Activated naive CD8-positive, alpha-beta T cell treated with anti-CD3 and anti-CD28 coated beads, Interleukin-2, amount 50 U/mL, for 24 hours (primary cell): ENCODE measurements at places on chromosomes 1 and 21.
A peak's percentile ranks its signal among the peaks of the same experiment; 100 is the strongest.

DNA sequence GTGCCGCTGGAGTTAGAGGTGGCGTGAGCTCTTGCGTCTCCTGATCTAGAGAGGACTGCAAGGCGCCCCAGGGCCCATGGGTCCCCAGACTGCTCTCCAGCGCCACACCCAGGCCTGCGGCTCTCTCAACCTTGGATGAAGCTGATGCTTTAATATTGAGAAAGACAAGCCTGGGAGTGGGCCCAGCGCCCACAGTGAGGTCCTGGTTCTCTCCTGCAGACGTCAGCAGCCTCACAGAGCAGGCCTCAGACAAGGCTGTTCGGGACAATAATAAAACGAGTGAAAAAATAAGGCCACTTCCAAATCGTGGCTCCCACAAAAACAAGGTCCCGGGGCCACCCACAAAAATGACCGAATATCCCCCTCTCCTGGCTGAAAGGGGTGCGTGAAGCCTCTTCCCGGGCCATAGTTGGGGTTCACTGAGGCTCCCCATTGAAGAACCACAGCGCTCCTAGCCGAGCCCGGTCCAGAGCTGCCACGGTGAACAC, 6.0 kb upstream of the DNMT3L start:
- no peak for DNase-seq

- DNase-seq = peak; percentile 17
Measured at GRCh38 chr21:25583370-25584130, 23.7 kb downstream of the MRPL39 start.

DNA sequence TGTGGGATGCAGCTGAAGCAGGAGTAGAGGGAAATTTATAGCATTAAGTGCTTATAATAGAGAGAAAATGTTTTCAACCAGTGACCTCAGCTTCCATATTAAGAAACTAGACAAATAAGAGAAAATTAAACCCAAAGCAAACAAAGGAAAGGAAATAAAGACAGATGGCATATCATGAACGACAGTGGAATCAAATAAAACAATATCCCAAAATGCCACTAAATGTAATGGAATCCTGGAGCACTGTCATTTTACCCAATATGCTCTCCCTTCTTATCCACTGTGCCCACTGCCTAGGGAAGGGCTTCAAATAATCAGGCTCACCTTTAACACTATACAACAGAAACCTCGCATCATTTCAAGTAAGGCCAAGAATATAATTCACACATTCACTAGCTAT, 12.4 kb upstream of the CCN1 start:
- DNase-seq = no peak

DNA sequence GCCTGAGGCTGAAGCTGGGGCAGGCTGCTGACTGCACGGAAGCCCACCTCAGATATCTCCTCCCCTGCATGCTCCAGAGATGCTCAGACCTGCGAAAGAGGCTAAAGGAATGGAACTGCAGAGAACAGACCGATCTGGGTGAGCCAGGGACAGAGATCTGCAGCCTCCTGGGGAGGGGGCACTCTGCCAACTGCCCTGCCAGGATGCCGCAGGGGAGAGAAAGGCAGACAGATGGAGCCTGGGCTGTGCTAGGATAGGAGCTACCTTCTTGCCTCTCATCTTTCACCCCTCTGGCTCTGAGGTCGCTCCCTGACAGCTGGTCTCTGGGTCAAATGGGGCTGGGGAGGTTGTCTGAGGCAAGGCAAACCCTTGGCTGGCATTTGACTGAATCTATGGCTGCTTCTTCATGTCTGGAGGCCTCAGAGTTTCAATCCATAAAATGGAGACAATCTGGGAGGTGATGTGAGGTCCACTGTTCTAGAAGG, 238.2 kb downstream of the GRIK3 start:
- DNase-seq = no peak

DNA sequence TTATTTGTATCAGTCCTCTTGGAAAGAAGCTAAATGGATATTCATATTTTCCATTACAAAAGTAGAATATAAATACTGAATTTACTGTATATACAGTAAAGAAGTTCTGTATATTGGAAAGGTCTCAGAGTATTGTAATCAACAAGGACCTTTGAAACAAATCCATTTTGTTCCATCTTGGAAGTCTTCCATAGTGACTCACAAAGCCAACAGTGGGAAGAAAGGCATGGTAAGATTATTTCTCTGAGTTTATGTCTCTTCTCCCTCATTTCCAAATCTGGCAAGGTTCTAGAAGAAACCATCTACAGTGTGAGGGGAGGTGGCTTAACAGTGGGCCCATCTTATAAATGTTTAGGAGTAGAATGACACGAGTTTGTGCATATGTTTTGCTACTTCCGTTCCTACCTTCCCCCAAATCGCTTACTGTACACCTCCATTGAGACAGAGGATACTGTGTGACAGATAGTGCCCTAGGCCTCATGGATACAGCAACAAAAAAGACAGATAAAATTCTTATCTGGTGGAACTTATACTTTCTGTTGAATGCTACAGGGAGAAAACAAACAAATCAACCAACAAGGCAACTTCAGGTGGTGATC, 22.1 kb upstream of the SSX2IP start:
- no peak for DNase-seq

- DNase-seq = no peak
Measured at GRCh38 chr1:243455760-243456651, 200.2 kb downstream of the SDCCAG8 start.

DNA sequence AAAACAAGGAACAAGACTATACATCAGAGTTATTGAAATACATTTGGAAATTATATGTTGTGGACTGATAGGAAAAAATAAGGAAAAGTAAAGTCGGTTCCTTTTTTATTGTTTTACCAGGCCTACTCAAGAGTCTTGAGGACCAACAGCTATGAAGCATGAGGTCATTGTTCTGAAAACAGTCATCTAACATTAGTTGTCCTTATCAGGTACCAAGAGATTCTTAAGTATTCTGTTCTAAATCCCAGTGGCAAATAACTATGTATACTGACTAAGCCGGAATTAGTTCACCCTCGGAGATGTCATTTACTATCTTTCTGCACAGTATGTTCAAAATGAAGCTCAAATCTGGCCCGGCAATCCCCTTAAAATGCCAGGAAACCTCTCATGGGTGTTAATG, 585 bp downstream of the ADGRL4 start:
- no peak for DNase-seq

DNA sequence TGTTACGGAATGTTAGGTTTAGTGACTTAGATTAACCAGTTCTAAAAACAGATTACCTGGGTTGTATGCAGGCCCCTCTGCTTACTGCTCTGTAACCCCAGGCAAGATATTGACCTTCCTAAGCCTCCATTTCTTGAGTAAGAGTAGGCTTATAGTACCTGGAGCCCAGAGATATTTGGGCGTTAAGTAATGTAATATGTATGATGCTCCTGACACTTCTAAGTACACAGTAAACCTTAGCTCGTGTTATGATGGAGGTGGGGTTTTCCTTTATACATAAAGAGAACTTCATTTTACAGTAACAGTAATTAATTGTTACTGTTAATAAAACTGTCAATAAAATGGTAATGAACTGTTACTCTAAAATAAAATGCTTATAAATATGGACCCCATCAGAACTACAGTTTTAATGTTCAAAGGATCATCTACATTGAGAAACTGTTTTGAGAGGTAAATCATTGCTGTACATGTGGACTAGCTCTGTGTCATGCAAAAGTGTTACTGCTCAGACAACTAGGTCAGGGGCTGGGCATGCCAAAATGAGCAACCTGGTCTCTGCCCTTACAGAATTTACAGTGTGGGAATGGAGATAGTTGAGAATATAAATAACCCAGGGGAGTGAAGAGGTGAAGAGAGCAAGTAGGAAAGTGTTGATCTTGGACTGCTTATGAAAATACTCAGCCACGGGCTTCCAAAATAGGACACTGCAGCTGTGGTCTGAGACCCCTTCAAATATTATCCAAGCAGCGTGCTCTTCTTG, 26.6 kb downstream of the LRRC8C start:
- DNase-seq = no peak

DNA sequence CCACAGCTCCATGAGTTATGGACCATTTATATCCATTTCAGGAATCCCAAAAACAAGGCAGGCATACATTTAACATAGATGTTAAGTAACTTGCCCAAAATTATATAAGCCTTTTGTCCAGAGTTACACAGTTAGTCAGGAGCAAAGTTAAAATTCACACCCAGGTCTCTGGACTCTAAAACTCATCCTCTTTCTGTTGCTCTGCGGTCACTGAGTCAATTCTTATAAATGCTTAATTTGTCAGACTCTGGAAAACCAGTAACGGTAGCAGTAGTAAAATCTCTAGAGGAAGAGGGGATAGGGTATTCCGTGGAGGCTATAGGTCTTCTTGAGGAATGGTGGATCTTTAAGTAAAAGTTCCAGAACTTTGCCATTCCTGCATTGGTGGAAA, 223.6 kb upstream of the JUN start:
- DNase-seq = no peak

GRCh38 chr1:15156807-15157380, 3.3 kb downstream of the TMEM51 start:
- DNase-seq = no peak

DNA sequence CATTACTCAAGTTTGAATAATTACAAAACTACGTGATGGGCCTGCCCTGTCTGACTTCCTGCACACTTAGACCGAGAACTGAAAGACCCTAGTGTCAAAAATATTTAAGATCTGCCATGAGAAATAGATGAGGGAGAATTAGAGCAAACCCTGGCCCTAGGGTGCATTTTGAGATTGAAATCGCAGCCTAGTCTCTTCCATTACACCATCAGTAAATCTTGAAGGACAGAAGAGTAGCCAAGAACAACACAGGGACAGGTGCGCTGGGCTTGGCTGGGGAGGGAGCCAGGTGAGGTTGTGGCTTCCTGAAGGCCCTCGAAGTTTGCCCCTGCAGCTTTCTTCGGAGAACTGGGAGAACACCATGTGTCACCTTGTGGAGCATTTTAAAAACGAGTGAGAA, 36.7 kb upstream of the KIF26B start:
- no peak for DNase-seq

- no peak for DNase-seq
Measured at GRCh38 chr21:40531431-40532110, 315.4 kb downstream of the DSCAM start.

GRCh38 chr21:18104802-18105201, 139.8 kb upstream of the CHODL start:
- DNase-seq = no peak

GRCh38 chr1:48472638-48473037, 634 bp upstream of the SPATA6 start:
- DNase-seq = no peak

- no peak for DNase-seq
Measured at GRCh38 chr1:3711780-3712451, 40.3 kb upstream of the CCDC27 start.

GRCh38 chr1:185595835-185596667, 138.1 kb upstream of the HMCN1 start:
- DNase-seq = peak; percentile 36

- DNase-seq = no peak
Measured at GRCh38 chr1:113007706-113008364, 51.8 kb upstream of the SLC16A1 start.

GRCh38 chr1:21909787-21910503, 27.2 kb downstream of the HSPG2 start:
- peak; percentile 84 for DNase-seq

GRCh38 chr1:29482991-29483390, 246.7 kb downstream of the PTPRU start:
- DNase-seq = no peak

DNA sequence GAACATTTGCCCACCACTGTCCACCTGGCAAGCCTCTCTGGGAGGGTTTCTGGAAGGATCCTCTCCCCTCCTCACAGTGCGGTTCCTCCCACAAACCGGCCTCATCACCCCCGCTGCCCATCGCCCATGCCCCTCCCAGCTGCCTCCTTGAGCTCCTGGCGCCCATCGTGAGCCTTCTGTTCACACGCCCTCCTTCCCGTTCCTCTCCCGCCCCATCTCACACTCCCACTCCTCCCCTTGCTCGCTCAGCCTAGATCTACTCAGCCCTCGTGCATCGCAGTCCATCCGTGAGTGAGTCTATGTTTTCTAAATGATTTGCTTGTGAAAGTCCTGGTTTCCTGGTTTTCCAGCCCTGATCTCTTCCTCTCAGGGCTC, 119.1 kb upstream of the C1orf174 start:
- DNase-seq = no peak

GRCh38 chr1:8746554-8746953, 70.9 kb downstream of the RERE start:
- no peak for DNase-seq

- DNase-seq = no peak
Measured at GRCh38 chr1:182122256-182122912, 60.9 kb upstream of the ZNF648 start.

- peak; percentile 44 for DNase-seq
Measured at GRCh38 chr1:25487628-25488027, 55.8 kb upstream of the LDLRAP1 start.

GRCh38 chr1:100557606-100557953, 19.6 kb downstream of the GPR88 start:
- no peak for DNase-seq

GRCh38 chr1:199593475-199593874, 434.0 kb upstream of the NR5A2 start:
- no peak for DNase-seq

DNA sequence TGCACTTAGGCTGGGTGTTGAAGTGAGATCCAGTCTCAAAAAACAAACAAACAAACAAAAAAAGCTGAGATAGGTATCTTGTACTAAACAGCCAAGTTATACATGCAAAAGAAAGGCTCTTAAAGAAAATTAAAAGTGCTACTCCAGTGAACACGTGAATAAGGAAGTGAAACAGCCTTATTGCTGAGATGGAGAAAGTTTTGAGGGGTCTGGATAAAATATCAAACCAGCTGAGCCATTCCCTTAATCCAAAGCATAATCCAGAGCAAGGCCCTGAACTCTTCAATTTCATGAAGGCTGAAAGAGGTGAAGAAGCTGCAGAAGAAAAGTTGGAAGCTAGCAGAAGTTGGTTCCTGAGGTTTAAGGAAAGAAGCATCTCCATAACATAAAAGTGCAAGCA, 360.5 kb upstream of the DAB1 start:
- no peak for DNase-seq

DNA sequence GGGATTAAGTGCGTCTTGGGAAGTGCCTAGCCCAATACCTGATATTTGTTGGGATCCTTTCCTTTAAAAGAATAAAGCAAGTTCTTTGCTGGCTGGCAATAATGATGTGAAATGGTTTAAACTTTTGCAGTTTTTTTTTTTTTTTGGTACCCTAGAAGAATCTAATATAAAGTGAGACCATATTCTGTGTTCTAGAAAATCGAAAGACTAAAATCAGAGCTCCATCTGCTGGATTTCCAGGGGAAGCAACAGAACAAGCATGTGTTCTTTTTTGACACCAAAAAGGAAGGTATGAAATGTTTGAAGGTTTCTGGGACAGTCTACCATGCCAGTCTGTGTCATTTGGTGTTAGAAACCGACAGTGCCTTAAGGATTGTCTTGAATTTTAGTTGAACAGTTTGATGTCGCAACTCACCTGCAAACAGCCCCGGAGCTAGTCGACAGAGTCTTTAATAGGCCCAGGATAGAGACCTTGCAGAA, 6.4 kb downstream of the UTP11 start:
- no peak for DNase-seq
